T-helper 17 cell (primary cell): ENCODE measurements at places on chromosomes 16 and 17. TPM values are rescaled to one million over a fixed set of nuclear protein-coding genes. Genes with fewer than 3 reads are reported as not detected.
A peak's percentile ranks its signal among the peaks of the same experiment; 100 is the strongest.

Gene LLGL2
- 39.3 TPM for total RNA-seq

Gene PIMREG
- not detected for total RNA-seq

DNA sequence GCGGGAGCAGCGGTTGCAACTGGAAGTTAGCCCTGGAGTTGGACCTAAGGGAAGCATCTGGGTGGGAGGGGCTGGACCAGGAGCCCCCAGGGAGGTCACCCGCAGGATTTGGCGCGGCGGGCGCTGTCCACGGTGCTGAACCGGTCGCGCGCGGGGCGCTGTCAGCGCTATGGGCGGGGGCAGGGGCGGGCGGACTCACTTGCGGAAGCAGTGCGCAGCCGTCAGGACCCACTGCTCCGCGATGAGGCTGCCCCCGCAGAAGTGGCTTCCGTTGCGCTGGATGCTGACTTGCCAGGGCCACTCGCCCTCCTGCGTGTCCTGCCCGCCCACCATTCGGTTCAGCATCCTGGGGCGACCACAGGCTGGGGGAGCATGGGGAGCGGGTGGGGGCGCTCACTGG lies 4.5 kb downstream of the PRSS27 start:
- H3K27ac ChIP-seq = peak overlapping the region; percentile 56
- peaks cover 6% of the 10 kb centered on the region for H3K4me1 ChIP-seq
- peak; percentile 79 for DNase-seq
- H3K4me3 ChIP-seq = no peak overlapping the region

GRCh38 chr16:53504665-53505064 lies 1.7 kb upstream of the AKTIP start:
- no peaks in the 10 kb centered on the region for H3K27me3 ChIP-seq
- DNase-seq = no peak
- peak overlapping the region; percentile 96 for H3K4me3 ChIP-seq
- peak overlapping the region; percentile 97 for H3K27ac ChIP-seq
- peaks cover 38% of the 10 kb centered on the region for H3K4me1 ChIP-seq

GRCh38 chr17:82699551-82699950 lies 1.1 kb upstream of the RAB40B start:
- H3K36me3 ChIP-seq = no peaks in the 10 kb centered on the region
- no peak for DNase-seq
- H3K27ac ChIP-seq = no peak overlapping the region
- H3K4me1 ChIP-seq = peaks cover 8% of the 10 kb centered on the region
- H3K27me3 ChIP-seq = no peaks in the 10 kb centered on the region
- H3K4me3 ChIP-seq = peak overlapping the region; percentile 85

GRCh38 chr17:49338883-49339282 lies 23.2 kb downstream of the ZNF652 start:
- no peak for DNase-seq
- H3K36me3 ChIP-seq = peaks cover 3% of the 10 kb centered on the region
- no peaks in the 10 kb centered on the region for H3K27me3 ChIP-seq
- no peak overlapping the region for H3K27ac ChIP-seq
- H3K4me1 ChIP-seq = peaks cover 37% of the 10 kb centered on the region
